ENCODE measurements at places on chromosomes 16 and 17.
A peak's percentile ranks its signal among the peaks of the same experiment; 100 is the strongest.

- no peak for DNase-seq
Measured at GRCh38 chr16:46986896-46987295, 13.4 kb upstream of the DNAJA2 start.

DNA sequence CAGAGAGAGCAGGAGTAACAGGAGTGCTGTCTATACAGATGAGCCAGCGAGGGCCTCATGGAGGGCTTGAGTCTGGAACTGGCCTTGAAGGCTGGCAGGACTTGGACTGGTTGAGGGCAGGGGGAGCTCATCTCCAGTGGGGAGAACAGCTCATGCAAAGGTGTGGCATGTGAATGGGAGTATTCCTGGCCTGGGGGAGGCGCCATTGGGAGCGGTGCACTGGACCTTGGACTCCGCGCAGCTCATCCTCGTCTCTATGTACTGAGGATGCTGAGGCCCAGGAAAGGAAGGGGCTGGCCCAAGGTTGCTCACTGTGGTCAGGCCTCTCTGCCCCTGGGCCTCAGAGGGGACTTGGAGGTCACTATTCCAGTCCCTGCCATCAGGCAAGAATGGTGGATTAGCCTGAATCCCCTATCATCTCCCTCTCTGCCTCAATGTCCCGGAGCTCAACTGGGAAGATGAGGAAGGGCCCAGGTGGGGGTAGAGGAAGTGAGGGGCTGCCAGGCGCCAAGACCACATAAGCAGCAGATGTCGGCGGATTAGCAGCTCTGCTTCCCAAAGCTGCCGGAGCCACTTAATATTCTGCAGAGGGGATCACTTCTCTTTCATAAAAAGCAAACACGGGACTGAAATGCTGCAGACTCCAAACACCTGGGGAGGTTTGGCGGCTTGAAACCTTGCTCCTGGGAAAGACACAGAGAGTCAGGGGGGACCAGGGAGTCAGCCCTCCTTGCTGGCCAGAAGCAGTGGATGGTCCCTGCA, 88.9 kb downstream of the SDK2 start:
- DNase-seq, result no peak

DNA sequence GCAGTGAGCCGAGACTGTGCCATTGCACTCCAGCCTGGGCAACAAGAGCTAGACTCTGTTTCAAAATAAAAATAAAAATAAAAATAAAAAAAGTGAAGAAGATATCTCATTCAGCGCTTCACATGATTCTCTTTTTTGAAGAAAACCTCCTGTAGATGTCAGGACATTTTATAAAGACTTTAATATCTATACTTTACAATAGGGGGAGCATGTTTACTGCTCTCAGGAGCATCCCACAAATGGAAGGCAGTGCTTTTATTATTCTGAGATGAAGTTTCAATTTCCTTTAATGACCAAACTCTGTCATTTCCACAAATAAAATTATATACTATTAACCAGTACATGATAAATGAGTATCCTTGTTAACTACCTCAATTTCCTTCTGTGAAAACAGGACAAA, 118.7 kb upstream of the MYOCD start:
- DNase-seq, result no peak

DNA sequence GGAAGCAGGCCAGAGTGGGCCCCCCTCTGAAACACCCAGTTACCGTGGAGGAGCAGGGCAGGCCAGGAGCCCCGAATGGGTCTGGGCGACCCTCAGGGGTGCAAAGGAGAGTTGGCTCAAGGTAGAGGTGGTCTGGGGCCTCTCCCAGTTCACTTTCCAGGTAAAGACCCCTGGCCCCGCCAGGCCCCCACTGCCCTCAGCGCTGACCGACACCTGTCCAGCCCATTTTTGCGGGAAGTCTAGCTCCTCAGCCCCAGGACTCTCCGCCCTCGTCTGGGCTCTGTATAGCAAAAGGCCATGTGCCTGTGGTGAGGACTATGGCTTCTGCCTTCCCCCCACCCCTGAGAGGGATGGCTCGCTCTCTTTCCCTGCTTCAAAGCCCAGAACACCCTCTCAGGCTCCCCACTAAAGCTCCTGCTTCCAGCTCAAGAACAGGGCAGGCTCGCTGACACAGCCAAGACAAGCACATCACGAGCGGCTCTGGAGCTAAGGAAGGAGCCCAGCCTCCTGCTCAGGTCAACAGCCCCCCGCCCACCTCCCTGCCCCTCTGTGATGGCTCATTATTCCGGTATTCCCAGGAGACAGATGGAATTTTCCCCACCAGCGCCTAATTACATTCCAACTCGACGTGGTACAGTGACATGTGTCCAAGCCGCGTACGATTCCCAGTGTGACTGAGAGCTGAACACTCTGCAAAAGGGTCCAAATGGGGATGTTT, 59.4 kb downstream of the RTN4RL1 start:
- DNase-seq, result no peak

GRCh38 chr17:61862105-61862574, 1.2 kb downstream of the BRIP1 start:
- DNase-seq, result no peak

DNA sequence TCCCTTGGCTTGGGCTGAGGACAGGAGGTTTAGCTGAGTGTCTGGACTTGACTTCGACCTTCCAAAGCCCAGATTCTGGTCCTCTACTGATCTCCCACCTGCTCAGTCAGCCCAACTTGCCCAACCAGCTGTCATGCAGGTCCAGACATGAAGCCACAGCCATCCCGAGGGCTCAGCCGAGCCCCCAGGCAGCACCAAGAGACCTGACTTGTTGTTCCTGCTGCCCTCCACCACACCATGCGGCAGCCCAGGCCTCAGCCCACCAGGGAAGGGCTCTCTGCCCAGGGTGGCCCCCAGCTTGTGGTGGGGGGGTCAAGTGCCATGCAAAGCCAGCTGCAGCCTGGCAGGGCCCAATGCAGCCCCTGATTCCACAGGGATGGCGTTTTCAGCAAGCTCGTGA, 17.2 kb upstream of the CACNG4 start:
- DNase-seq, result no peak

DNA sequence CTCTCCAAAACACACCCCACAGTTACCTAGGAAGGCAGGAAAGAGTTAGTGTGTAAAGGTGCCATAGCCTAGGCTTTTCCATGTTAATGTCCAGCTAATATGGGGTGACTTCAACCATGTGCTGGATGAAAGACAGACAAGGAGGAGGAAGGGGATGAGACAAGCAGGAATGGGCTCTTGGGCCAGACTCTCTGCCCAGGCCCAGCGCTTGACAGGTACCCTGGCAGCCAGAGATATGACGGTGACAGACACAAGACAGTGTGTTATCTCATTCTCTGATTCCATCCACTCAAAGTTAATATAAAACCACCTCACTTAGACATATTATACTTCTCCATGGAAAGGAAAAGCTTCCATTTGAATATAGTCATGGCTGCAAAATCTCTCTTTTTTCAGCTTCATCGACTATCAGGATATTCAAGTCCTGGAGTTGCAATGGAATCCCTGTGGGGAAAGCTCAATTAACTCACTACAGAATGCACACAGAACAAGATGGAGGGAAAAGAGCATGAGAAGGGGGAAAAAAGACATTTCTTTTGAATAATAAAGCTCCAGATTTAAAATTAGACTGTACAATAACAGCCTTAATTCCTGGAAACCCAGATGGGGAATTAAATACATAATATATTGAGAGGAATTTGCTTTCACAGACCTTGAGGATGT, 596.7 kb downstream of the TOX3 start:
- no peak for DNase-seq

GRCh38 chr17:29836643-29837042, 93.4 kb downstream of the SSH2 start:
- DNase-seq, result no peak

DNA sequence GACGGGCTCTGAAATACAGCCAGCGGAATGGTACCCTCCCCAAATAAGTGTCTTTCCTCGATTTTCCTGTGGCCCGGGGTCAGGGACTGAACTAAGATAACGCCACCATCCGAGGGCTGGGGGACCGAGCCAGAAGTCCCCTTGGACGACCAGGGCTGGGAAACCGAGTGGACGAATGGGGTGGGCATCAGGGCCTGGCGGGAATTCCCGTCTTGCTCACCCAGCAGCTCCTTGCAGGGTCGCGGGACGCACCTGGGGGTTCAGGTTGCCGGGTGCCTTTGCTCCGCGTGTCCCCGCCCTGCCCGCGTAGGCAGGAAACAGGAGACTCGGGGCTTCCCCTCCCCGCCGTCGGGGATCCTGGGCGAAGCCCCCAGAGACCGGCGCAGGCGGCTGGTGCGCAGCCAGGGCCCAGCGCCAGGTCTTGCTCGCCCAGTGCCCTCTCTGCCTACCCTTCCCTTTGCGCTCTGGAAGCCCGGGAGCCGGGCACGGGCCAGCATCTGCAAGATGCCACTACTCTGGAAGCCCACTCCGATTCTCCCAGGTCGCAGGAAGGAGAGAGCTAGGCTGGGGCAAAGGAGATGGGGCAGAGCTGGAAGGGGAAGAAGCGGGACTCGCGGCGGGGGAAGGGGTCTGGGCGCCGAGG, 665 bp upstream of the GRIN2C start:
- peak; percentile 25 for DNase-seq

DNA sequence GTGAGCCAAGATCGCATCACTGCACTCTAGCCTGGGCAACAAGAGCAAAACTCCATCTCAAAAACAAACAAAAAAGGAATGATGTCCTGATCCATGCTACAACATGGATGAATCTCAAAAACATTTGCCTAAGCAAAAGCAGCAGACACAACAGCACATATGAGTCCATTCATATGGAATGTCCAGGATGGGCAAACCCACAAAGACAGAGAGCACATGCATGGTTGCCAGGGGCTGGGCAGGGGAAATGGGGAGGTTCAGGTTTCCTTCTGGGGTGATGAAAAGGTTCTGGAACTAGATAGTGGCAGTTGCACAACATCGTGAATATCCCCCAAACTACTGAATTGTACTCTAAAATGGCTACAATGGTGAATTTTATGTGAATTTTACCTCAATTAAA, 35.3 kb upstream of the RAI1 start:
- no peak for DNase-seq

DNA sequence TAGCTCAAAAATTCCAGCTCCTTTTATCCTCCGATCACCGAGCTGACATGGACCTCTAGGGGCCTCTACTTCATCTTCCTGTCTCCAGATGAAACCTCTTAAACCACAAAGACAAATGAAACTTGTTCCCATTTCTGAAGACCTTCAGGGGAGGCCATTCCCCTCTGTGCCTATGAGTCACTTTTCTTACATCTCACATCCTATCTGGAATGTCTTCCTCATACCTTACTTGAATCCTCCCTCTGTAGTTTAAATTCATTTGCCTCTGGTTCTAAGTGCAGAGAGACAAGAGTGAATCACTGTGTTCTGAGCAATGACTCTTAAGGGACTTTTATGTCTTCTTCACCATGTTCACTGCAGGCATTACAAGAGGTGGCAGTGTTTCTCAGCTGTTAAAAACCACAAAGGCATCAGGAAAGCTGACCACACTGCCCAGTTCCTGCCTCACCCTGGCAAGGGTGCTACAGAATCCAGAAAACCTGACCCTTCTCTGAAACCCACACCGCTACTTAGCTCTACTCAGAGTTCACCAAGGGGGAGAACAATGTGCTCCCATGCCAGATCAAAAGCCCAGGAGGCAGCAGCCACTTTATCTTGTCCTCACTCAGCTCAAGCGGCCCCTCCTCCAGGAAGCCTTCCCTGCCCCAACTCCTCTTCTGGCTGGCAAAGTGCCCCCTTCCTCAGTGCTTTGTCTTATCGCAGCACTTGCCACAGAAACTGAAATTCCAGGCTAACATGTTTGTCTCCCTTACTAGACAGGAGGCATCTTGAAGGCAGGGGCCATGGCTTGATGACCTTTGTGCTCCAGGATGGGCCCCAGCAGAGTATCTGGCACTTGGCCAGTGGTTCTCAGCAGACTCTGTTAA, 6.4 kb downstream of the CUEDC1 start:
- DNase-seq, result peak; percentile 20

- DNase-seq, result no peak
Measured at GRCh38 chr17:75681289-75681688, 14.2 kb downstream of the SAP30BP start.

- no peak for DNase-seq
Measured at GRCh38 chr16:72853575-72854266, 194.2 kb downstream of the ZFHX3 start.

GRCh38 chr16:2436110-2436509, 6.9 kb downstream of the CCNF start:
- no peak for DNase-seq

GRCh38 chr16:68264128-68265077, at the start of gene SLC7A6:
TSS of gene SLC7A6 (plus strand) at chr16:68264526. CDS start at chr16:68274727, 10,201 bp downstream.
- peak; percentile 79 for DNase-seq

DNA sequence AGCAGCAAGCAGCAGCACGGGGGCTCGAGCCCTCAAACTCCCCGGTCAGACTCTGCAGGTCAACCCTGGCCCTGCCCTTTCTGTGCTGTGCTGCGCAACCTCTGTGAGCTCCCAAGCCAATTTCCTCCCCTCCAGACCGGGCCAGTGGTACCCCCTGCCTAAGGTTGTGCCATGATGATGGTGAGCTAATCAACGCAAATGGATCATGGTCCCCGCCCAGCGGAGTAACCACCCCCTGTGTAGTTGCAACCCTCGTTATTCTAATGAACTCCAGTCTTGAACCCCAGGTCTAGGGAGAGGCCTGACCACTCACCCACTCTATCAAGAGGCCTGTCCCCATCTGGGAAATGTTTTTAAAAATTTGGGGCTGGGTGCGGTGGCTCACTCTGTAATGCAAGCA, 201.8 kb upstream of the FOXF1 start:
- DNase-seq, result no peak

DNA sequence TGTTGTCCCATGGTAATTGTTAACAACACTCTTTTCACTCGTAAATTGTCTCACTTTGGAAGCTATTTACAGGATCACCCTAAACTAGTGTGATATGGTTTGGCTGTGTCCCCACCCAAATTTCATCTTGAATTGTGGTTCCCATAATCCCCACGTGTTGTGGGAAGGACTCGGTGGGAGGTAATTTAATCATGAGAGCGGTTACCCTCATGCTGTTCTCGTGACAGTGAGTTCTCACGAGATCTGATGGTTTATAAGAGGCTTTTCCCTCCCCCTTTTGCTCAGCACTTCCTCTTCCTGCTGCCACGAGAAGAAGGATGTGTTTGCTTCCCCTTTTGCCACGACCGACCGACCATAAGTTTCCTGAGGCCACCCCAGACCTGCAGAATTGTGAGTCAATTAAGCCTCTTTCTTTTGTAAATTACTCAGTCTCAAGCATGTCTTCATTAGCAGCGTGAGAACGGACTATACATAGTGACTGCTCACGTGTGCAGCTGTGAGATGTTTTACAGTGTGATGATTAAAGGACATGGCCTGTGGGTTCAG, 34.4 kb downstream of the DNAH3 start:
- DNase-seq, result peak; percentile 29
